ENCODE measurements at places on chromosomes 7 and 10. TPM values are rescaled to one million over a fixed set of nuclear protein-coding genes. Genes with fewer than 3 reads are reported as not detected.

Gene IKZF1
- not detected for total RNA-seq

Gene FAM237B
- total RNA-seq, result not detected

Gene ITPRID1
- not detected for total RNA-seq

Gene SHTN1
- total RNA-seq, result 30.8 TPM

Gene MYO1G
- total RNA-seq, result 0.09 TPM

Data from A549 treated with DMSO at 1 μM for 4 hours (cell line).